ENCODE measurements at places on chromosomes 3 and 15.

GRCh38 chr3:139558351-139559266 lies 19.1 kb upstream of the RBP1 start:
- no peak for DNase-seq

DNA sequence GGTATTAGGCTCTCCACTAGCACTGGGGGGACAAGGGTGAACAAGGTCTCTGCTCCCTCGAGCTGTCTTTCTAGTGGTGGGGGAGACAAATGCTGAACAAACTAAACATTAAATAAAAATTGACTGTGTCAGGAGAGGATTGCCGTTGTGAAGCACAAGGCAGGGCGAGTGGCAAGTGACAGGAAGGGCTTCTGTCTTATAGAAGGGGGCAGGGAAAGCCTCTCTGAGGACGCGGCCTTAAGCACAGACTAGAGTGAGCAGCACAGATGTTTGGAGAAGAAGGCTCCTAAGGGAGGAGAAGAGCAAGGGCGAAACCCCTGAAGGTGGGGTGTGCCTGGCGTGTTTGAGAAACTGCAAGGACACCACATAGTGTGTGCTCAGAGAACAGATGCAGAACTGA lies 50.9 kb upstream of the ATP2B2 start:
- no peak for DNase-seq

DNA sequence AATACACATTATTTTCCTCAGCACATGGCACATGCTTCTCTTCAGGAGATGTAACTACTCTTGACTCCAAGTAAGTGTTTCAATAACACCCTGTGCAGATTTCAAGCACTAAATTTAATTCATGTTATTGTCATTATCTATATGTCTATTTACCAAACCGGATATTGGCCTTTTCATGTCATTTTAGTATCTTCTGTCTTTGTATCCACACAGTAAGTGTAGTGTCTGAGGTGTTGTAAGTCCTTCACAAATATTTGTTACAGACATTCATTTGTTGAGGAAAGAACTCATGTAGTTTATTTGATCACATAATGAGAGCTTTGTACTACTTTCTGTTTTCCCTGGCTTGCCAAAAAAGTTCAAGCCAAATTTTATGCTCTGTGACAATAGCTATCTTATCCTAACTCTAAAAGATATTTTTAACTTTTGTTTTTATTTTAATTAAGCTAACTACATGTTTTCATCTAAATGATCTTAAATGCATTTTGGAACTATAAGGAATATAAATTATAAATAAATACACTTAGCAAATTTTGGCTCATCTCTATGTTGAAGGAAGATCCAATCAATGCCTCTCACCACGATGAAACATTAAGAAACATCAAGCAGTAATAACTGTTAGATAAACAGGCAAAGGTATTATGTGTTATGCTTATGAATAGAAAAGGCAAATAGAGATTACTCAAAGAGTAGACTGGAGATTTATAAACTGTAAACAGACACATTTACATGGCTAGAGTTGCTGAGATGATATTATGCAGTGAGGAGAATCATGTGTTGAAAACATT lies 48.3 kb downstream of the SPTSSB start:
- DNase-seq: no peak

- DNase-seq: no peak
Observed at GRCh38 chr3:56595975-56596840, 39.2 kb downstream of the CCDC66 start.

GRCh38 chr15:40721701-40722100 lies 26.7 kb downstream of the RAD51 start:
- no peak for DNase-seq

DNA sequence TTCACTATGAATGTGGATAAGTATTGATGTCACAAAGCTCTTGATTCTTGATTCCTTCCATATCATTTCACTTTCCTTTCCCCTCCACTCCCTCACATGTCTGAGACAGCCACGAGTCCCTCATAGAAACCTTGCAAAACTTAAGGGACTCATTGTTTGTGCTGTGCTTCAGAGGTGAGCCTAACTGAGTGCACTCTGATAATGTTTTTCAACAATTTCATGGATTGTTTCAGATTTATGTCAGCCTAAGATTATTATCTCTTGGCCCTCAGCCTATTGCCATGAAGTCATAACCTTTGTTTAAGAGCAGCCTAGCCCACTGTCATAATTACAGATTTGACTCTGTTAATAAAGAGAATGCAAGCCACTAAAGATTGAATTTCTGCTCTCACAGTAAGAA lies 363.6 kb downstream of the MECOM start:
- DNase-seq: no peak

DNA sequence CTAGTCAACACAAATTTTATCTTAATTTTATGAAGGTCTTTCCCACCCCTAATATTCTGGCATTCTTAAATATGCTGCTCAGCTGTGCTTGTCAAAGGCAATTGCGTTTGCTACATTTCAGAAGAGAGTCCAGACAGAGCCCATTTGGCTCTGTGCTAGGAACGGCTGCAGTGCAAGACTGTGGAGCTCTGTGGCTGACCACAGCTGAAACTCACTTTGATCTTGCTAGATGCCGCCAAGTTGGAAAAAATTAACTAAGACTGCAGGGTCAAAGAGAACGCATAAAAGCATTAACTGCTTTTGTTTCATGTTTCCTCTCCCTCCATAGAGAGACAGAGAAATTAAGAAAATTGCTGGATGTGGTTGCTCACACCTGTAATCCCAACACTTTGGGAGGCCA lies 7.6 kb upstream of the PPP1R2 start:
- DNase-seq: peak; percentile 16

DNA sequence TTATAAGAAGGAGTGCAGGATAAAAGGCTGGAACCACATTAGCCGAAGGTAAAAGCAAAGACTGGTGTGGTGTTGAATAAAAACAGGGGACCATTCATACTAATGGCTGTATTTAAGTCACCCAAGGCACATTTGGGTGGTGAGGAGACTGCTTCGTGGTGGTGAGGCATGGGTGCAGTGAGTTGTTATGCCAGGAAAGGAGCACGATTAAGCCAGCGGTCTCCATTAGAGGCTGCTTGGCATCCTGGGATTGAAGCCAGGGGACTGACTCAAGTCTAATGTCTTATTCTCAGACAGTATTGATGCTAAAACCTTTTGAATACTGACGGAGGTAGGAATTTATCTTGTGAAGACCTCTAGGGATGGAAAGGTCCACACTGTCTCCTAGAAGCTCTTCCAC lies 21.9 kb downstream of the FEM1B start:
- DNase-seq: no peak
